ENCODE measurements at places on chromosomes 4 and X.

- no peak for DNase-seq
These were observed 174.9 kb upstream of the MXRA5 start for GRCh38 chrX:3521396-3521795.

GRCh38 chr4:141684785-141685184 lies 48.4 kb downstream of the IL15 start:
- DNase-seq: no peak

DNA sequence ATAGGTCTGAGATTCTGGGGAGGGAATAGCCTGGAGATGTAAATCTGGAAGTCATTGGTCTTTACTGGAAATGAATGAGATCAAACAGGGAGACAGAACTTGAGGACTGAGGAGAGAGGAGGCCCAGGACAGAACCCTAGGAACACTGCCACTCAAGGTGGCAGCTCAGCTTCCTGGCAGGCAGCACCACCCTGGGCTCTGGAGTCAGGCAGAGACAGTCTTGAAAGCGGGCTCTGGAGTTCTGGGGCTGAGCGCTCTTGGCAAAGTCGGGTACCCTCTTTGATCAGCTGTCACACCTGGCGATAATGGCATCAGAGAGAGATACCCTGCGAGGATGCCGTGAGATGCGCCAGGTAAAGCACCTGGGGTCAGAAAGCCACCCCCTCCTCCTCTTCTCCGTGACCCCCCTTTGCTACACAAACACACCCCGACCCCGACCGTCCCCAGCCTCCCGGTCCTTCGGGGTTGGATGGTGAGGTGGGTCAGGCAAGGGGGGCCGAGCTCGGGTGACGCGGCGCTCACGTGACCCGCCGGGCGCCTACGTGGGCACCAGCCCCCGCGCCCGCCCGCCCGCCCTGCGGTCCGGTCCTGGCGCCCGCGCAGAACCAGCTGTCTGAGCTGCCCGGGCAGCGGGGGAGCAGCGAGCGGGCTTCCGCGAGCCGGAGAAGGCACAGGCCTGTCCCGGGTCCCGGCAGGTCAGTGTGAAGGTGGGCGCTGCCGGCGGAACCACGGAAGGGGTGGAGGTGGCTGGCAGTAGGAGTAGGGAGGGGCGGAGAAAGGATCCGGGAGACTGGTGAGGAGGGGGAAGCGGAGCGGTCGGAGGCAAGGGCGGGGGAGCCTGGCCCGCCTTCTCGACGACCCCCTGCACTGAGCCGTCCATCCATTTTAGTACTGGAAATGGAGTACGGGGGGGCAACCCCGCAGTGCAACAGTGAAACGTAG lies at the start of gene TCEAL3:
Gene TCEAL3, plus strand, starts transcription at position 600 of the 942 bp plus-strand sequence. CDS start 1,102 bp downstream, outside the sequence.
- DNase-seq: no peak

DNA sequence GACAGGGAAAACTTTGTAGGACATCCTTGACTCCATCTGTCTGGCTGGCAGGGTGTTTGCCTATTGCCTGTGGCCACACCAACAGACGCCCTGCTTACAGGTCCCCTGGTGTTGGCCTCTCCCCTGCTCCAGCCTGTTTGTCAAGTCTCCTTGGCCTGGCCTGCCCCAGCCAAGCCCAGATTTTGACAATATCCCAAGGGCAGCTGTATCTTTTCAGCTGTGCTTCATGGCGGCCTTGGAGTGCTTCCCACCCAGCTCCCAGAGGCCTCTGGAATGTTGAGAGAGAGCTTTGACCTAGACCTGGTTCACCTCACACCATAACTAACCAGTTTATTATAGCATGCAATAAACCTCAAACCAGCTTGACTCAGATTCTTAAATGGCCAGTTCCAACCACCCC lies 204.0 kb upstream of the NHS start:
- DNase-seq: no peak

DNA sequence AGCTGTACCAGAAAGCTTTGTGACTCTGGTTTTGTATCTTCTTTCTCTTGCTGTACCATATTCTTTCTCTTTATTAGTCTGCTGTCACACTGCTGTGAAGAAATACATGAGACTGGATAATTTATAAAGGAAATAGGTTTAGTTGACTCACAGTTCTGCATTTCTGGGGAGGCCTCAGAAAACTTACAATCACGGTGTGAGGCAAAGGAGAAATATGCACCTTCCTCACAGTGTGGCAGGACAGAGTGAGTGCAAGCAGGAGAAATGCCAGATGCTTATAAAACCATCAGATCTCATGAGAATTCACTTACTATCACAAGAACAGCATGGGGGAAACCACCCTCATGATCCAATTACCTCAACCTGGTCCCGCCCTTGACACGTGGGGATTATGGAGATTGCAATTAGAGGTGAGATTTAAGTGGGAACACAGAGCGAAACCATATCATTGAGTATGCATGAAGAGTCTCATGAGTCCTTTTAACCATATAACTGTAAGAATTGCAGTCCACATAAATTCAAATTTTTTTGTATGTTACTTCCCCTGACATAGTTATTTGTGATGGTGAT lies 67.4 kb upstream of the INPP4B start:
- no peak for DNase-seq

DNA sequence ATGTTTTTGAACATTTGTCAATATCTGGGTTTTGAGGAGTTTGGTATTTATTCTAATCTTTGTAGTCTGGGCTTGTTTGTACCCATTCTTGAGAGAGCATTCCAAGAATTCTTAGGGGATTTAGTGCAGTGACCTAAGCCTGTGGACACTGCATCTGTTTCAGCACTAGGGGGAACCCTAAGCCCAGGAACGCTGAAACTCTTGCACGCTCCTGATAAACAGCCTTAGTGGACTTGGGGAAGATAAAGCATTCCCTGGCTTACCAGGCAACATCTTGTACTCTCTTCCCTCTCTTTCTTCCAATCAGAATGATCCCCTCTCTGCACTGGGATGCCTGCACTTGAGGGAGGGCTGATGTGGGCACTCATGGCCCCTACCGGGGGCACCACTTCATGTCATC lies 654.9 kb upstream of the HTR2C start:
- DNase-seq: no peak

DNA sequence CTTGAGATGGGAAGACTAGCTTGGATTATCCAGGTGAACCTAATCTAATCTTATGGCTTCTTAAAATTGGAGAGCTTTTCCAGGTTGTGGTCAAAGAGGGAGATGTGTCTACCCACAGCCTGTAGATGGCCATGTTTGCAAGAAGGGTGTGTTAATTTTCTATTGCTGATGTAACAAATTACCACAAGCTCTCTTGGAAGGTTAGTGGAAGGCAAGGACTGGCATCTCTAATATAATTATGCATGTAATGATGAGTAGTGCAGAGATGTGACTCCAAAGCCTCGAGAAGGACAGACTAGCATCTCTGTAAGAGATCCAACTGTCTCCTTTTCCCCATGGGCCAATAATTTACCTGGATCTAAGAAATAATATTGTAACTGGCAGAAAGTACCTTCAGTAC lies 3.2 kb upstream of the ADH1B start:
- DNase-seq: no peak

GRCh38 chrX:17237146-17237545 lies 137.9 kb upstream of the NHS start:
- DNase-seq: no peak

DNA sequence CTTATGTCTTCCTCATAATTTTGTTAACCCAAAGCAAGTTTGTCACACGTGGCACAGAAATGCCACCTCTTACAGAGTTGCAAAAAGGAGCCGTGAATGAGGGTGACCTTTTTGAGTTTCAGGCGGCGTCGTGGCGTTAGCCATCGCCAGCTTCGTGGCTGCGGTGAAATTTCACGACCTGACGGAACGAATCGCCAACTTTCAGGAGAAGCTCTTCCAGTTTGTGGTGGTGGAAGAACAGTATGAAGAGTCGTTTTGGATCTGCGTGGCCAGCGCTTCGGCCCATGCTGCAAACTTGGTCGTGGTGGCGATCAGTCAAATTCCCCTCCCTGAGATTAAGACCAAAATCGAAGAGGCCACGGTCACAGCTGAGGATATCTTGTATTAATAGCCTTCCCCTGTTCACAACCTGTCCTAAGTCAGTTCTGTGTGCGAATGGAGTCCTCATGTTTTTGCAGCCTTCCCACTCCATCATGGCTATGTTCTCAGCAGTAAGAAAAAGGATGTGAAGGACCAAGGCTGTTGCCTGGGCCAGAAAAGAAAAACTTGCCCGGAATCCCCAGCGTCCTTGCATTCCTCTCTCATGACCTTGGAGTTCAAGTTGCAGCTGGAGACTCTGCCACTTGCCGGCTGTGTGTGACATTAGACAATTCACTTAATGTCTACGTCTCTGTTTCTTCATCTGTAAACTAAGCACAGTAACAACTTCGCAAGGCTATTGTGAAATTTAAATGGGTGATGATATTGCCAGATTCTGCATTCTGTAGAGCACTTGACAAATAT lies 11.9 kb downstream of the CLRN2 start:
- no peak for DNase-seq

DNA sequence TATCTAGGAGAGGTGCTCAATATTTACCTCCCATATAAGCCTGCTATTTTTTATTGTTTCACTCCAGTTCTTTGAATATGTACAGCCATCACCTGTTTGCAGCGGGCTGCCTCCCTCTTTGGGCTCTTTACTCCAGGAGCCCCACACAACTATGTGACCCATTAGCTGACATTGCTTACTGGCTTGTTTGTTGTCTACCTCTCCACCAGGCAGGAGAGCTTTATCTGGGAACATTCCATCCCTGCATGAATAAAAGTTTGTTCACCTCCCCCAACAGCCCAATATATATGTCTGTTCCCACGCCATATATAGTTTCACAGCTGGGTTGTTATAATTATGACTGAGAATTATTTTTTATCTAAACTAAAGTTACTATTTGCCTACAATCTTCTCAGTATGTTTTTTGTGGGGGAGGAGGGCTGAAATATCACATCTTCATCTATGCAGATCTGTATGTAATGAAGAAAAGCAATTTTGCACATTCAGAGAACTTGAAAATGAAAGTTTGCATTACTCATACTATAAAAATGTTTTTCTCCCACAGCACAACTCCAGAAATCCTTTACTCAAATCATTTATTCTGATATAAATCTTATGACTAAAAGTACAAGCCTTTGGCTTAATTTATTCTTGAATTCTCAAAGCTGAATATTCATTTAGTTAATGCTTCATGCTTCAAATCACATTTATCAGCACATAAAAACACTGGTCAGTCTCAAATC lies 61.2 kb upstream of the DAPP1 start:
- no peak for DNase-seq

DNA sequence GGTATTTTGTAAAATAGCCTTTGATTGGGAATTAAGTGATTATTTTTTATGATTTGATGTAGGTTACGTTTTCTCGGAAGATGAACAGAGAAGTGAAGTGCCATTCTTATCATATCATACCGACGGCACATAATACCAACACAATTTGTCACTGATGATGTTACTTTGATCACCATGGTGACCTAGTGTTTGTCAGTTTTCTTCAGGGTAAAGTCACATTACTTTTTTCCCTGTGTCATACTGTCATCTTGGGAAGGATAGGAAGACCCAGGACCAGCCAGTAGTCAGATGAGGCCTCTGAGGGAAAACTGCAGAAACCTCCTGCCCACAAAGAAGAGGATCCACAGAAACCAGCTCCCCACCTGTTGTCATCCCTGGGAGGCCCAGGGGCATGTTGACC lies 1.3 kb upstream of the MAGEC1 start:
- DNase-seq: no peak

DNA sequence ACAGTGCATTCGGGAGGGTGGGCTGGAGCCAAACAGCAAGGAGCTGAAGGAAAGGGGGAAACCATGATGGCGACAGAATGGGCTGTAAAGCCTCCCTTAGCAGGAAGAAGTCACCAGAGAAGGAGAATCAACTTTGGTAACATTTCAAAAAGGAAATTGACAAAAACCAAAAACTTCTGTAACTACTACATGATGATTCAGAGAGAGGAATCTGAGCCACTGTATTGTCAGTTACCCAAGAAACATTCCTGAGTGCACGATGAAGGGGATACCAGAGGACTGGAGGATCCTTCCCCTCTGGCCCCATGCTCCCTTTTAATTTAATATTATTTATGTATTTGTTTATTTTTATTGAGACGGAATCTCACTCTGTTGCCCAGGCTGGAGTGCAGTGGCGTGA lies 26.3 kb downstream of the PDHA1 start:
- DNase-seq: no peak

All from effector memory CD8-positive, alpha-beta T cell (primary cell).